ENCODE measurements at places on chromosomes 2 and 18.

DNA sequence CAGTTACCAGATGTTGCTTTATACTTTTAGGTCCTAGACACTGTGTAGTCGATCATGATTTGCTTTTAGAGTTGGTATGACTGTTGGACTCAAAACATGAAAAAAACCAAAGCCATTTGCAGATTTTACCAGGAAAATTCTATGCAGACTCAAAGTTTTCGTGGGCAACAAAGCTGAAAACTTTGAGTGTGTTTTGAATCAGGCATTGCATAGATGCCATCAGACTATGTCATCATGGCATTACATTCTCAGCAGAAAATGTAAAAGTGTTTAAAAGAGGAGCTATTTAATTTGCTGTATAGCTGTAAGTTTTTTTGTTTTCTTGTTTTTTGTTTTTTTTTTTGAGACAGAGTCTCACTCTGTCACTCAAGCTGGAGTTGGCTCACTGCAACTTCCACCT, 43.5 kb upstream of the ELAC1 start:
- no peak for DNase-seq

- no peak for DNase-seq
These were observed 204.2 kb downstream of the CYP26B1 start for GRCh38 chr2:71943238-71944182.

DNA sequence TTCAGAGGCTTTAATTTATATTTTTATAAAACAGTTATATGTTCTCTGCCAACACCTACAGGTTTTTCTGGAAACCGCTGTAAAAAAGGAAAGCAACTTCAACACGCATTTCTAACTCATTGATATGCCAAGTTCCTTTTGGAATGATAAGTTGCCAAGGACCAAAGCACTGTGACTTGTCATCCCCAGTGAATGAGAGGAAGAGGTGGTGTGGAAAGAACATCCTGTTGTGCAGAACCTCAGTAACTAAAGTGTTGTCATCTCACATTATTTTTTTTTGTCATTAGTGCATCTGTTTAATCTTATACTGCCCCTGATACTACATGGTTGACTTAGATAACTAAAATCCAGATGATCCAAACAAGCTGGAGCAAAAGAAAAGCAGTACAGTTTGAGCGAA, 96.0 kb upstream of the NEUROD1 start:
- DNase-seq, result no peak

DNA sequence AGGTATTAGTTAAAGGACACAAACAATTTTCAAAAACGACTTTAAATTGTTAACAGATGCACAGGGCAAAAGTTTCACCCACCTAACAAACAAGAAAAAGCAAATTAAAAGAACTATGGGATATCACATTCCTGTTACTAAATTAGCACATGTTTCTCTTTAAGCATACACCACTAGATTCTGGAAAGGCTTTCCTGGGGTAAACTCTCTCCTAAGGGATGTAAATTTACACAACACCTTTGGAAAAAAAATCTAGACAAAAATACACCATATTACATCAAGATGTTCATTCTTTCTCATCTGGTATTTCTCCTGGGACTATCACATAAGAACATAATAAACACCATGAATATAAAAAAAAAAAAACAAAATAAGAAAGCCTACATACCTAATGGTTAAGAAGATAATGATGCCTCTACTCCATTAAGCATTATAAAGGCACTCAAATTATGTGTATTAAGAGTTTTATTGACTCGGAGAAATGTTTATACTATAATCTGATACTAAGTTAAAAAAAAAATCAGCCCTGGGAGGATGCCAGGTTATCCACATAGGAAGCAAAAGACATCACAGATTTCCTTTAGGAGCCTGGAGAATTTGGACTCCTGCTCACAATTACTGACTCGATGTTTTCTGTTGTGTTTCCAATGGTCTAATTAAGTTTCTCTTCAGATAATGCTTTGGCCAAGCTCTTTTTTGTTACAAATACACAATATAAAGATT, 82.8 kb upstream of the AFF3 start:
- no peak for DNase-seq

- no peak for DNase-seq
These were observed 136.7 kb downstream of the CTNNA2 start for GRCh38 chr2:79649531-79649930.

DNA sequence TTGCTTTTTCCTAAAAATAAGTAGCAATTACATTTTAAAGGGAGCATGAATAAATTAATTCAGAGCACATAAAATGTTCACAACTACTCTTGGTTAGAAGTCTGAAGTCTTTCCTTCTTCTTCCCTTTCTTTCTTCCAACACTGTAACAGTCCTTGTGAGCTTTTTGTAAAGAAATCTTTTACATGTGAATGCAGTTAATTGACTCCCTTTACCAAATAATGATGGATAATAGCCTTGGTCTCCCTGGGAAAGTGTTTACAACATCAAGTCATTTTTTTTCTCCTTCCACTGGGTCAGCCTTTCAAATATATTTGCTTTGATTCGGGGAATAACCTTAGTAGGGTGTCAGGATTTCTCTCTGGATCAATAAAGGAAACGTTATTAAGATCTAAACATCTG, 39.1 kb downstream of the CALCRL start:
- no peak for DNase-seq

GRCh38 chr18:46215902-46216723, 111.9 kb downstream of the HAUS1 start:
- DNase-seq, result no peak

GRCh38 chr2:177535958-177536504, 143.5 kb downstream of the AGPS start:
- no peak for DNase-seq
